ENCODE measurements at places on chromosomes 12 and 14.
A peak's percentile ranks its signal among the peaks of the same experiment; 100 is the strongest.

GRCh38 chr12:132600048-132601032 lies 10.0 kb downstream of the LRCOL1 start:
- DNase-seq: peak; percentile 6

- DNase-seq: no peak
Observed at GRCh38 chr12:5078423-5078822, 34.7 kb downstream of the KCNA5 start.

DNA sequence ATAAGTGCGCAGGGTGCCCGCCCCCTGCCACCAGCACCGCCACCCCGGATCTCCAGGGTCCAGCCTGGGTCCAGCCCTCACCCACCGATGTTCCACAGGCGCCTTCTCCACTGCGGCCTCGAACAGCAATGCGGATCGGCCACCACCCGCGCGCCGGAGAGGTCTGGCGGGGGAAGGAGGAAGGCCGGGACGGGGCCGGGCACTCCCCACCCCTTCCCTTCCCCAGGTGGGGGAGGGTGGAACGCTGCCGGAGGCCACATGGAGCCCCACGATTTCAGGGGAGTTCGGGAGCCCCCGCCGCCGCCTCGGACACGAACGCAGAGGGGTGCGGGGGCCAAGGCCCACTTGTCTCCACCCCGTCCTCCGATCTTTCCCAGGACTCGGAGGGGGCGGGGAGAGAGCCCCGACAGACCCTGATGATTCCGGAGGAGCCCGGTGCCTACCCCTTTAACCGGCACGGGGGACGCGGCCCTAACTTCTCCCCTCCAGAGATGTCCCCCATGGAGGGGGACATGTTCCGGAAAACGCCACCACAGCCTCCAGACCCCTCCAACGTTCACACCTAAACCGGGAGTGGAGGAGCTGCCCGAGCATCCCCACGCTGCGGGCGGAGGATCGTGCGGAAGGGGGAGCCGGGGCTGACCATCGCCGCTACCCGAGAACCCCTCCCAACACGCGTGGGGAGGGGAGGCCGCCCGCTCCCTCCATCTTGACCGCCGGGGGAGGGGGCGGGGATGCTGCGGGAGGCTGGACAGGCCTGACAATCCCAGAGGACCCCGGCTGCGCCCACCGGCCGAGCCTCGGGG lies 1.1 kb downstream of the ATXN2 start:
- DNase-seq: no peak

DNA sequence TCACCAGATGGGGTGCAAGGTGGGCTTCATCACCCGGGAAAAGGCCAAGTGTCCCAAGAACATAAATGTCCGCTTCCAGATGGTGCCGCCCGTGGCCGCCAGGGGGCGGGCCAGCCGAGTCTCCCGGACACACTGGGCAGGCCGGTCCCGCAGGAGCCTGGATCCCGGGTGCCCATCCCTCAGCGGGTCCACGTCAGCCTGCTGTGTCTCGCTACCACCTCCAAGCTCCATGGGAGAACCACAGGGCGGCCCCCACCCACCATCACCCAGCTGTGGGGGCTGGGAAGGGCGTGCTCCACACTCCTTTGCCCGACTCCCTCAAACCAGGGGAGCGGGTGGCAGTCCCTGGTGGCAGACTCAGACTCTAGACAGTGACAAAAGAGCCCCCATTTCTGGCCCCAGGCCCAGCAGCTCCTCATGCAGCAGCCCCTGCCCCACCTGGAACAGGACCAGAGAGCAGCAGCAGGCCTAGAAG lies 22.0 kb upstream of the NUDT14 start:
- peak; percentile 24 for DNase-seq

- DNase-seq: no peak
Observed at GRCh38 chr12:48968467-48968866, 3.1 kb downstream of the WNT10B start.

DNA sequence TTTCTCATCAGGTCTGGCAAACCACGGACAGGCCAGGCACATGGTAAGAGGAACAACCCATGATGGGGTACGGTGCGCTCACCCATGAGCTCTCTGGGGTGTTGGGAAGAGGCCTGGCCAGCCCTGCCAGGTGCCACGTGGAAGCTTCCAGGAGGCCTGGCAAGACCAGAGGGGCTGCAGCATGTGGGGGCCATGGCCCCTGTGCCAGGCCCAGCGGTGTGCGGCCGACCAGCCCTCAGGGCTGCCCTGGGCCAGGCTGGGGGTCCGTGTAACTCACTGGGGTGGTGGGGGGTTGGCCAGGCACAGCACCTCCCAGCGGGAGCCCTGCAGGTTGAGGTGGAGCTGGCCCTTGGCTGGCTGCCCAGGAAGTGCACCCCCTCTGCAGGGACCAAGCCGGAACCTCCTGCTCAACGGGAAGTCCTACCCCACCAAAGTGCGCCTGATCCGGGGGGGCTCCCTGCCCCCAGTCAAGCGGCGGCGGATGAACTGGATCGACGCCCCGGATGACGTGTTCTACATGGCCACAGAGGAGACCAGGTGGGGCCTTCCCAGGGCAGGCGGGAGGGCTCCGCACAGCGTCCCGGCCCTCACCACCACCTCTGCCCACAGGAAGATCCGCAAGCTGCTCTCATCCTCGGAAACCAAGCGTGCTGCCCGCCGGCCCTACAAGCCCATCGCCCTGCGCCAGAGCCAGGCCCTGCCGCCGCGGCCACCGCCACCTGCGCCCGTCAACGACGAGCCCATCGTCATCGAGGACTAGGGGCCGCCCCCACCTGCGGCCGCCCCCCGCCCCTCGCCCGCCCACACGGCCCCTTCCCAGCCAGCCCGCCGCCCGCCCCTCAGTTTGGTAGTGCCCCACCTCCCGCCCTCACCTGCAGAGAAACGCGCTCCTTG lies 4.9 kb upstream of the CRIP2 start:
- no peak for DNase-seq

DNA sequence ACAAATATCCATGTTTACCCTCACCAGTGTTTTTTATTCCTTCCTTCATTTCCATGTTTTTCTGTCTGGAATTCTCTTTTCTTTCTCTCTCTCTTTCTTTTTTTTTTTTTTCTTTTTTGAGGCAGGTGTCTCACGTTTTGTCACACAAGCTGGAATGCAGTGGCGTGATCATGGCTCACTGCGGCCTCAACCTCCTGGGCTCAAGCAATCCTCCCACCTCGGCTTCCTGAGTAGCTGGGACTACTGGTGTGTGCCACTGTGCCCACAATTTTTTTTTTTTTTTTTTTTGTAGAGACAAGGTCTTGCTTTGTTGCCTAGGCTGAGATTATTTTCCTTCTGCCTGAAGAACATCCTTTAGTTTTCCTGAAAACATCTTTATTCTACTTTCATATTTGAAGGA lies 15.0 kb upstream of the AMIGO2 start:
- DNase-seq: no peak

GRCh38 chr12:5500331-5500659 lies 68.4 kb downstream of the NTF3 start:
- DNase-seq: no peak

GRCh38 chr12:33192226-33192625 lies 247.4 kb downstream of the SYT10 start:
- no peak for DNase-seq

GRCh38 chr14:49363821-49364751 lies 222.1 kb downstream of the RPS29 start:
- no peak for DNase-seq

GRCh38 chr12:113768850-113769249 lies 197.3 kb downstream of the RBM19 start:
- DNase-seq: no peak

DNA sequence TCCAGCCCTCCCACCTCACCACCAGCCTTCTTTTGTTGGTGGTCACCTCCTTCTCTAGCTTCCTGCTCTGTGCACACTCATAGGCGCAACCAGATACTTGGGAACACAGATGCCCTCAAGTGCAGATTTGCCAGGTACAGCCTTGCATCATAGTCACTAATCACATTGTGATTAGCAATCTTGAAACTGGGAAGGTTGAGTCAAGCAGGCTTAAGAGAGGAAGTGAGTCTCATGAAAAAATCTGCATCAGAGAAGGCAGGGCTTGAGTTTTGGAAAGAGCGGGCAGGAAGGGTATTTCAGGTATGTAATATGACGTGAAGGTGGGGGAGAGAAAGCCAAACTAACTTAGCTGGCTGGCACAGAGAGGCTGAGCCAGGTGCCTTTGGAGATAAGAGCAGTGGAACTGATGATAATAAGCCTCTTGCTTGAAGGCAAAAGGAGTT lies 2.7 kb upstream of the RABGGTA start:
- DNase-seq: peak; percentile 55

DNA sequence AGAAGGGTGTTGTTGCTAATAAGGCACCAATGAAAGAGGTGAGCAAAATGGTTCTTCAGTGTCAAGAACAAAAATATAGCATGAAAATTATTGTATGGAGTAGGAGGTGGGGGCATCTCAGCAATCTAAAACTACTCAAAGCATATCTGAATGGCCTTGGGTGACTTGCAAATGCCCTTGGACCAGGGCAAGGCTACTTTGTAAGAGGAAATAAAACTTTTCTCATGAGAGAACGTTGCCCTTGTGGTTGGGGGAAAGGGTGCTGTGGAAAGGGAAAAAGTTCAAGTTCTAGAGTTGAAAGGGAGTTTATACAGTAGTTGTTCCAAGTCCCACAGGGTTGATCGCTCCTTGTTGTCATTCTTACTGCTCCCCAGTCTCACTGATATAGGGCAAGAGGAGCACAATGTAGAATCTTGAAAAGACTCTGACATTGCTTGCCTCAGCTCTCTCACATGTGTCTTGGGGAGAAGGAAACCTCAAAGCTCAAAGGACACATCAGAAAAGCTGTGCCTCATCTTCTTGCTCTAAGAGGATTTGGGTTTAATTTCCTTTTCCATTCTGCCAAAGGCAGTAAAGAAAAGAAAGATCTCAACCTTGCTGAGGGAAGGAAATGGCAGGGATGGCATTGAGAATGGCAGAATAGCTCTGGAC lies 270.5 kb downstream of the DUSP6 start:
- no peak for DNase-seq

GRCh38 chr14:58752289-58752688 lies 114.5 kb downstream of the DACT1 start:
- no peak for DNase-seq

- DNase-seq: no peak
Observed at GRCh38 chr12:107092669-107093416, 506 bp downstream of the CRY1 start.

GRCh38 chr14:93015064-93015463 lies 92.1 kb downstream of the CHGA start:
- DNase-seq: no peak

GRCh38 chr12:56150563-56150962 lies 1.8 kb upstream of the MYL6B start:
- peak; percentile 13 for DNase-seq

DNA sequence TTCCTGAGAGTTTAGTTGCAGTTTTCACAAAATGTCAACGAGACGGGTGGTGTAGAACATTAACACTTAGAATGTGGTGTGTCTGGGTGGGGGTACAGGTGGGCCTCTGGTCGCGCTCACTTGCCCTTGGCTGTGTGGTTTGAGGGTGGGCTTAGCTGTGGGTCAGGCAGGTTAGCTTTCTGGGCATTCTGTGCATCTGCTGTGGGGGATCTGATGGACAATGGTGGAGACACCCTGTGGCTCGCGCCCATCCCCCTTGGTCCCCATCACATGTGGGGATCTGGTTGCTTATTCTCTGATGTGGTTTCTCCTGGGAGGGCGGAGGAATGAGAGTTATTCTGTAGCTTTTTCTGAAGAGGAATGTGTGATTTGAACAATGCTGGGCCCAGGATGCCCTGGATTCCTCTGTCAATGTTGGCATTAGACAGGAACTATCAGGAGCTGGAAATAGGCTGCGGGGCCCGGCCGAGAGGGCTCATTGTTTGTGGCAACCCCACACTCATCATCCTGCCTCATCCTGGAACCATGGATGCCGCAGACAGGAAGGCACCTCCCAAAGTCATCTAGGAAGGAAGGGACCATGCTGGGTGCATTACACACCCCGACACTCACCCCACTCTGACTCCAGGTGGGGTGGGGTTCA lies 101.6 kb downstream of the TSPAN9 start:
- no peak for DNase-seq

DNA sequence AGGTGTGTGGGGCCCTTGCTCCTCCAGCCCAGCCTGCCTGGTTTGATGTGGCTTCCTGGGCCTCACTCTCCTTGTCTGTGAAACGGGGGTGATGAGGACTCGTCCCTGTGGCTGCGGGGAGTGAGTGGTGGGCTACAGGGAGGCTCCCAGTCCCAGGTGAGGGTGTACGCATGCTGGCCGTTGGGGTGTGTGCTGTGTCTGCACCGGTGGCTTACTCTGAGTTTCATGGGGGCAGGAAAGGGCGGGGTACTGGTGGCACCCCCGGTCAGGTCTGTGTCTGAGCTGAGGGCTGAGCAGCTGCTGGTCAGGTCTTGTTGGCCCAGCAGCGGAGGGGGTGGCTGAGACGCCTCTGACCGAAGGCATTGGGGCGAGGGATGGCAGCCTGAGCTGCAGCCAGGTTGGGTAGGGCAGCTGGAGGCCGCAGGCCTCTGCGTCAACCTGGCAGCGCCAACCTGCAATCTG lies 11.2 kb downstream of the ULK1 start:
- DNase-seq: no peak

DNA sequence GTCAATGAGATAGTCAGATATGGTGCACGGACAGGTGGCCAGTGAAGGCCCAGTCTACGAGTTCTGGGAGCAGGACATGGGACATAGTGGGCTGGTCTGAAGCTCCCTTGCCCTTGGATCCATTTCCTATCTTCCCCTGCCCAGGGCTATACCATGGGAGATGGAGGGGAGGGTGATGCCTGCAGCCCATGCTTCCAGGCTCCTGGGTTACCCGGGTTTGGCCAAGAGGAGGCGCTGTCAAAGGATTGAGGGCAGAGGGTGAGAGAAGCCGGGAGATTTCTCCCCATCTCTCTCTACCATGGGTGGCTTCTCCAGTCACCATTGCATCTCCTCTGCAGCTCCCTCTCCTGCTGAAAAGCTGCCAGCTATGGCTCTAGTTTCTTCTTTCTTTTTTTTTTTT lies 52.8 kb upstream of the LHX5 start:
- no peak for DNase-seq

DNA sequence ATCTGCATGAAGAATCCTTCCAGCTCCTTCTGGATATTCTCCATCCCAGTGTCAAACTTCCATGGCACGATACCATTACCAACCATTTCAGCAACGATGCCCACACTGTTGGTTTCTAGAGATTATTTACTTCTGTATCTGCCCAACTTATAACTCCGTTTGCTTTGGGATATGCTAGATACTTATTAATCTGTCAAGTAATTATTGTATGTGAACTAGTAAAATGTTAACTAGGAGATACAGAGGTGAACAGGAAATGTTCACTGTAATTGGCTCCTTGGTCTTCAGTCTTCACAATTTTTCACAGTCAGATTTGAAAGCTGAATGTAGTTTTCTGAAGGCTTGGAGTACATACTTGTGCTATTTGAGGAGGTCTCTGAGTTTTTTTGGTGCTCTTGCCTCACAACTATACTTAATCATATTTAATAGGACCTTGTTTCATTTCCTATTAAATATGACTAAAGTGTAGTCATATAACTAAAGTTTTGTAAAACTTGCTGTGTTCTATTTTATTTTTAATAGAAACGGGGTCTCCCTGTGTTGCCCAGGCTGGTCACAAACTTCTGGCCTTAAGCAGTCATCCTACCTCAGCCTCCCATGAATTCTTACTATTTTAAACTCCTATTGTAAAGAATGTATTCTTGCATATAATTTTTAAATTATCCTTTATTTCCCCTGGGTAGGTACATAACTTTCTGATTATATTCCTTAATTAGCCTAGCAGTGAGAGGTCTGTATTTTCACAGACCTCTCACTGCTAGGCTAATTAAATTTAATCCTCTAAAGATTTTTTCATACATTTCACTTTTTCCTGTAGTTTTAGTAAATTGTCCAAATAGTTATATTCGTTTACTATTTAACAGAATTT lies 79.7 kb downstream of the FGD4 start:
- no peak for DNase-seq
